Right renal cortex interstitium (tissue), 3 donors: ENCODE measurements at places on chromosomes 11 and 22. TPM values are rescaled to one million over a fixed set of nuclear protein-coding genes. Genes with fewer than 3 reads are reported as not detected.

DNA sequence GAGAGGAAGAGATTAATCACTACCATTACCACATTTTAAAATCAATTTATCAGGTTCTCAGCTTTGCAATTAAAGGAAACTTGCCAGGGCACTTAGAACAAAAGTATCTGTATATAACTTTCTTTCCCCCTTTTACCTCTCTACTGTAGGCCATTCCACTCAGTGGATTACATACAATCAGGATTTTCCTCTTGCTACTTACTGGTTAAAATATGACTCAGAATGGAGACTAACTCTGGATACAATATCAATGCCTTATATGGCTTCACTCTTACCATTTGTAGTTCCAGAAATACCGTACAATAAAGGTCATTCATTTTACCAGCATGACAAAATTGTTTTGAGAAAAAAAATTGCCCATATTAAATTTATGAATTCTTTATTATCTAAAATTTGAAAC lies 706.8 kb downstream of the KCNA4 start:
- no peak for DNase-seq

GRCh38 chr11:131653260-131653659 lies 282.8 kb downstream of the NTM start:
- no peak for DNase-seq

DNA sequence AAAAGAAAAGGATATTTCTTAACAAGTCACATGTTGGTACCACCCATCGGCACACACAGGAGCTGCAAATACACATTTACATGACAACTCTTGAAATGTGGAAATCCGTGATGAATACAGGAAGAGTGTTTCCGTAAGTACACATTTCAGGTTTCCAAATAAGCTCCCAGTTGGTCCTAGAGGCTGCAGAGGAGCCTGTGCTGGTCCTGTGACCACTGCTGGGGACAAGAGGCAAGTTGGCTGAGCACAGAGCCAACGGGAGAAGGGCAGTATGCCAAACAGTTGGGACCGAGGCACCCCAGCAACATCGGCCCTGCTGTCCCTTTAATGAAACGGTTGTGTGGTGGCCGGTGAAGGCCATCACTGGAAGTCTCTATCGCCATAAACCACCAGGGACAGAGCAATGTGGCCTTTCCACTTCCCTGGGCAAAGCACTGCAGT lies 38.5 kb upstream of the ARFGAP3 start:
- DNase-seq, result no peak

- DNase-seq, result no peak
These were observed 6.5 kb downstream of the MSANTD2 start for GRCh38 chr11:124793466-124794278.

- no peak for DNase-seq
These were observed 437 bp downstream of the SLC43A3 start for GRCh38 chr11:57426439-57426928.

DNA sequence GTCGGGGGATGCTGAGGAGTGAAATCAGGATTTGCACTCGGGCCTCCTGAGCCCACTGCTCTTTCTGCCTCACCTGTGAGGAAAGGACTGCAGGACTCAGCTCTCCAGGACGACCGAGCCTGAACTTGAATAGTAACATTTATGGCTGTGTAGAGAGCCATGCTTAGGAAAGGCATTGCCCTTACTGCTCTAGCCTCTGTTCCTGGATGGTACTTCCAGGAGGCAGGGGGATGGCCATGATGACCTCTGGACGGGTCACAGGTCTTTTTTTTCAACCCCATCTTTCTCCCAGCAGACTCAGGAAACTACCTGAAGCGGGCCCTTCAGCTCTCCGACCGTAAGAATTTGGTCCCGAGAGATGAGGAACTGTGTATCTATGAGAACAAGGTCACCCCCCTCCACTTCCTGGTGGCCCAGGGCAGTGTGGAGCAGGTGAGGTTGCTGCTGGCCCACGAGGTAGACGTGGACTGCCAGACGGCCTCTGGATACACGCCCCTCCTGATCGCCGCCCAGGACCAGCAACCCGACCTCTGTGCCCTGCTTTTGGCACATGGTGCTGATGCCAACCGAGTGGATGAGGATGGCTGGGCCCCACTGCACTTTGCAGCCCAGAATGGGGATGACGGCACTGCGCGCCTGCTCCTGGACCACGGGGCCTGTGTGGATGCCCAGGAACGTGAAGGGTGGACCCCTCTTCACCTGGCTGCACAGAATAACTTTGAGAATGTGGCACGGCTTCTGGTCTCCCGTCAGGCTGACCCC lies 11.3 kb downstream of the ANKK1 start:
- no peak for DNase-seq

GRCh38 chr22:47927648-47928210 lies 1165.3 kb downstream of the TBC1D22A start:
- no peak for DNase-seq

- no peak for DNase-seq
These were observed 38.6 kb downstream of the C11orf96 start for GRCh38 chr11:43981006-43981405.

- DNase-seq, result no peak
These were observed 1.5 kb downstream of the TBC1D10A start for GRCh38 chr22:30325065-30325720.

DNA sequence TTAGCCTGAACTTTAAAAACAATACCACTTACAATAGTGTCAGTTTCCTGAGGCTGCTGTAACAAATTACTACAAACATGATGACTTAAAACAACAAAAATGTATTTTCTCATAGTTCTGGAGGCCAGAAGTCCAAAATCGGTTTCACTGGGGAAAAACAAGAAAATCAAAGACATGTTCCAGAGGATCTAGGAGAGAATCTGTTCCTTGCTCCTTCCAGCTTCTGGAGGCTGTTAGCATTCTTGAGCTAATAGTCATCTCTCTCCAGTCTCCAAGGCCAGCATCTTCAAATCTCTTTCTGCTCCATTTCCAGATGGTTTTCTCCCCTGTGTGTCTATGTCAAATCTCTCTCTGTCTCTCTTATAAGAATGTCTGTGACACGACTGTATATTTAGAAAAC lies 67.6 kb upstream of the TEAD1 start:
- no peak for DNase-seq

- no peak for DNase-seq
These were observed 20.3 kb upstream of the NFAM1 start for GRCh38 chr22:42452456-42452855.

DNA sequence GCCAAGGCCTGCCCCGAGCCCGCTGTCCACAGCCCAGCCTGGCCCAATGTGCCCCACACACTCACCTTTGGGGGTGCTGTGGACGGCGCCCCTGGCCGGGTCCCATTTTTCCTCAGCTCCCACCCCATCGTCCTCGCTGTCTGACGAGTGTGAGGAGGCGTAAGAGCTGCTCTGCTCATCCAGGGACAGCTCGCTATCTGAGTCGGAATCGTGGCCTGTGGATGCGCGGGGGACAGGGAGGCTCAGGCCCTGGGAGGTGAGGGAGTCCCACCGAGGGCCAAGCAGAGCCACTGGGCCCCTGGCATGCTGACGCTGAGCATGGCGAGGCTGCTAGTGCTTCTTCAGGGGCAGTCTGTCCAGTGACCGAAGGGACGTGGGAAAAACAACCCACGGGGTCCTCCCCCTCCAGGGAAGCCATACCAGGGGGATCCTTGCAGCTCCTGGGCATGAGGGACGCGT lies 29.7 kb downstream of the TRMU start:
- no peak for DNase-seq

DNA sequence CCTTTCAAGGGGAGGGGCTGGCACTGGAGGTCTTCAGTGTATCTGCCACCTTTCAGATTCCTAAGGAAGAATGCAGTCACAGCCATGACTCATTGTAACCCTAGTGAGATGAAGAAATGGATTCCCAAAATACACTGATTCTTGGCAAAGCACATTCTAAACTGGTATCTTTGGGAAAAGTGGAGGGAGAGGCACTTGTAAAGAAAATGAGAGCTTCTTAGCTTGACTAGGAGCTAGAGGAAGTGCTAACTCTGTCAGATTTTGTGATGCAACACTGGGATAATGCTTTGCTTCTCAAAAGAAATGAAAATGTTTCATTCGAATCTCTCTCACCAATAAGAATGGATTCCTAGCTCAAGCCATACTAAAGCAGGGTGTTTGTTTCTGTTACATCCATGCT lies 14.3 kb downstream of the NRIP3 start:
- no peak for DNase-seq

DEUP1 gene
- polyA plus RNA-seq, result 1.5 TPM

CSKMT gene
- polyA plus RNA-seq, result 4.3 TPM

NXPE2 gene
- 0.31 TPM for polyA plus RNA-seq

SLC22A9 gene
- not detected for polyA plus RNA-seq

NOX4 gene
- 55.4 TPM for polyA plus RNA-seq
